Pancreas (tissue), 10 donors: ENCODE measurements at places on chromosomes 4 and X. TPM values are rescaled to one million over a fixed set of nuclear protein-coding genes. Genes with fewer than 3 reads are reported as not detected.
A peak's percentile ranks its signal among the peaks of the same experiment; 100 is the strongest.

The CXCL6 gene
- 10.7 TPM for total RNA-seq

The HTN3 gene
- not detected for total RNA-seq

The TEX13D gene
- total RNA-seq = not detected

The MAPK10 gene
- total RNA-seq = 10.0 TPM

The GPM6B gene
- 0.88 TPM for total RNA-seq

The APEX2 gene
- 6.5 TPM for total RNA-seq

The ENOPH1 gene
- total RNA-seq = 14.0 TPM

The MGARP gene
- total RNA-seq = not detected

The RHOXF2 gene
- not detected for total RNA-seq

The MCF2 gene
- 0.12 TPM for total RNA-seq

The CCNB3 gene
- total RNA-seq = 0.12 TPM

The AFF2 gene
- 0.64 TPM for total RNA-seq

GRCh38 chrX:106481341-106481740 is 130.4 kb upstream of the RADX start:
- DNase-seq = peak; percentile 7
- peaks cover 3% of the 10 kb centered on the region for H3K27me3 ChIP-seq
- no peak overlapping the region for H3K27ac ChIP-seq
- no peak overlapping the region for H3K4me3 ChIP-seq
- H3K4me1 ChIP-seq = no peaks in the 10 kb centered on the region

DNA sequence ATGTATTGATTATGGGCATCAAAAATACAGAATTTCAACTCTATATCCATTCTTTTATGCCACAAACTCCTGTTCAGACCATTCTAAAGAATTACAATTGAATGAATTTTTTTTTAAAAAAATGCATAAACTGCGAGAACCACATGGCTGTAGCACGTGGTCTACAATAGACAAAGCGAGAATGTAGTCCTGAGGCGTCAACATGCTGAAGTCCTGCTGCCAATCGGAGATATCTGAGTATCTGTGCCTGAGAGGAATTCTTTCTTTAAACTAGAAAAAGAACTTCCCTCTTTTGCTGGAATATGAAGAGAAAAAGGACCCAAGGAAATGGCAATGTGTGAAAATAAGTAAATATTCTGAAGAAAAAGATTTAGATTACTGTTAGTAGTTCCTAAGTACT is 105.7 kb downstream of the CDS1 start:
- H3K27ac ChIP-seq = no peak overlapping the region
- H3K36me3 ChIP-seq = peaks cover under 1% of the 10 kb centered on the region
- no peaks in the 10 kb centered on the region for H3K4me1 ChIP-seq
- DNase-seq = no peak

- H3K4me3 ChIP-seq = no peak overlapping the region
- no peak overlapping the region for H3K27ac ChIP-seq
- H3K36me3 ChIP-seq = no peaks in the 10 kb centered on the region
- no peak for DNase-seq
Measured at GRCh38 chr4:1735215-1735614, 13.9 kb downstream of the TACC3 start.

GRCh38 chr4:101347267-101347556 is at the start of gene PPP3CA:
TSS of gene PPP3CA (minus strand) at chr4:101347526.
- no peak for DNase-seq
- H3K36me3 ChIP-seq = no peaks in the 10 kb centered on the region
- peaks cover 4% of the 10 kb centered on the region for H3K4me1 ChIP-seq
- no peaks in the 10 kb centered on the region for H3K27me3 ChIP-seq
- peak within 1 kb of the TSS; percentile 98 for H3K27ac ChIP-seq

DNA sequence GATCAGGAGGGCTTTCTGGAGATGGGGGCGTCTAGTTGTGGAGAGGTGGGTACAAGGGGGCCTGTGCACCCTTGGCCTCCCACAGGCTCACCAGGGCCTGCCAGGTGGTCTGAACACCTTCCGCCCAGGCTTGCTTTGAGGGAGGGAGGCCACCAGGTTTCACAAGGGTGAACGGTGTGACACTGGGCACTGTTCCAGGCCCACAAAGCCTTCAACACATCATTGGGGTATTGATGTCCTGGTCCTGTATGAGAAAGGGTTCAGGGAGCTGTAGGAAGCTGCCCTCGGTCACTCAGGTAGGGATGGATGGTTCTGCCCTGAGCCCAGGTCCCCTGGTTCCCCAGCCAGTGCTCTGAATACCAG is 6.0 kb downstream of the HTRA3 start:
- no peak overlapping the region for H3K4me3 ChIP-seq
- H3K4me1 ChIP-seq = no peaks in the 10 kb centered on the region
- DNase-seq = peak; percentile 32
- no peak overlapping the region for H3K27ac ChIP-seq
- no peaks in the 10 kb centered on the region for H3K27me3 ChIP-seq

GRCh38 chr4:6351246-6352000 is 81.8 kb downstream of the WFS1 start:
- no peaks in the 10 kb centered on the region for H3K27me3 ChIP-seq
- DNase-seq = no peak
- H3K4me1 ChIP-seq = no peaks in the 10 kb centered on the region
- no peaks in the 10 kb centered on the region for H3K36me3 ChIP-seq

- no peak overlapping the region for H3K4me3 ChIP-seq
- H3K4me1 ChIP-seq = no peaks in the 10 kb centered on the region
- no peaks in the 10 kb centered on the region for H3K36me3 ChIP-seq
- no peaks in the 10 kb centered on the region for H3K27me3 ChIP-seq
- H3K27ac ChIP-seq = no peak overlapping the region
- no peak for DNase-seq
Measured at GRCh38 chr4:153408932-153409331, 57.2 kb upstream of the TMEM131L start.

DNA sequence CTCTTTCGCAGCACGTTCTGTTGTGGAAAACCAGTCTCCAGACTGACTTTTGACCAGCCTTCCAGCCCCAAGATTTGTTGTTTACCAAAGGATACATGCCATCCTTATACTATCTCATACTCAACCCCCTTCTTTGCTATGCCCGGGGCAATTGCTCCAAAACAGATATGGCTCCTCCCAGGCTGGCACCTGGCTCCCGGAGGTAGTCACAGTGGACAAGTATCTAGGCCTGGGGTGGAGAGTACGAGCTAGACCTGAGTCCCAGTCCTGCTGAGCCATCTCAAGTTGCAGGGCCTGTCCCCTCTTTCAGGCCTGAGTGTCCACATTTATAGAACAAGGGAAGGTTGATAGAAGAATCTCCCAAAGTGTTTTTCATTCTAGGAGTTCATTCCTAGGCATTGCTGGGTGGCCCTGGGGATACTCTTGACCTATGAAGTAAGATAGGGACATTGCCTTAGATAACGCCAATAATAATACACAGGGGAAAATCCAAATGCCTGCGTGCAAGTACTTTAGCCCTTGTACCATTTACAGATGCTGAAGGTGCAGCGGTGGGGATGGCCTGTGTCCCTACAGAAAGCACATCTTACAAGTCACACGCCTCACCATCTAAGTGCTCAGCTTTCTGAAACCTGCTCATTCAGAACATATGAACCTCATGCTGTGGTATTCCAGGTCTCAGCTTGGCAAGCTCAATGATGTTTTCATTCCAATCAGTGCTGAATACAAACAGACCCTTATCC is 136.7 kb upstream of the MAMLD1 start:
- no peaks in the 10 kb centered on the region for H3K36me3 ChIP-seq
- no peaks in the 10 kb centered on the region for H3K4me1 ChIP-seq
- H3K27me3 ChIP-seq = no peaks in the 10 kb centered on the region
- no peak overlapping the region for H3K27ac ChIP-seq
- no peak overlapping the region for H3K4me3 ChIP-seq
- DNase-seq = no peak

- no peak for DNase-seq
- no peaks in the 10 kb centered on the region for H3K36me3 ChIP-seq
- H3K4me3 ChIP-seq = no peak overlapping the region
- H3K27me3 ChIP-seq = no peaks in the 10 kb centered on the region
- H3K27ac ChIP-seq = no peak overlapping the region
- no peaks in the 10 kb centered on the region for H3K4me1 ChIP-seq
Measured at GRCh38 chrX:132858018-132858417, 100.4 kb downstream of the HS6ST2 start.

GRCh38 chr4:142778430-142778829 is 67.7 kb downstream of the INPP4B start:
- no peak overlapping the region for H3K4me3 ChIP-seq
- H3K27me3 ChIP-seq = no peaks in the 10 kb centered on the region
- no peak overlapping the region for H3K27ac ChIP-seq
- no peaks in the 10 kb centered on the region for H3K36me3 ChIP-seq

DNA sequence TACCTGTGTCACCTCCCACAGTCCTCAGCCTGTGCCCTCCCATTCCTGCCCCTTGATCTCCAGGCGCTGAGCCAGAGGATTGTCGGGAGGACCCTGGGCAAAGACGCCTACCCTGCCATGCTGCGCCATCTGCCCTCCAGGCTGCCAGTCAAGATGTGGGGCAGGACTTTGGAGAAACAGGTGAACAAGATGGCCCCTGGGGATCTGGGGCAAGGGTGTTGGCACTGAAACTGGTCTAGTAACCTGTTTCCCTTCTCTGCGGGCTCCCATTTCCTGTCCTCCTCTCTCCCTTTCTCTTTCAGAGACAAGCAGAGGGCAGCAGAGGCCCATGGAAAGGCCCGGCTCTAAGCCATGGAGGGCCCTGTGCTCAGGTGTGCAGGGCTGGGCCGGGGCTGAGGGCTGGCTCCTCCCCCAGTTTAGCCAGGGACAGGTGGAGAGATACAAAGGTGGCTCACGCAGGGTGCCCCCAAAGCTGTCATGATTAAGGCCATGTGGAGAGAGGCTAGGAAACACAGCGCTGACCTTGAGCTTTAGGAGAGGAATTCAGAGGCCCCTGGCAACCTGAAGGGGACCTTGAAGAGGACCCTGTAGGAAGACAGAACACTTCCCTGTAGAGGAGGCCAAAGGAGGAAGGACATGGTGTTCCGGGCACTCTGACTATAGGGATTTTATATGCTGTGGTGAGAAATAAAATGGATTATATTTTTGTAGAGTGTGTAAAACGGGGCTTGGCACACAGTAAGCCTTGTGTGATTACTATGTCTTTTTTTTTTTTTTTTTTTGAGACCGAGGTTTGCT is at the start of gene GLOD5:
Gene GLOD5 (plus strand): TSS at position 74 of the 798 bp plus-strand sequence. CDS start 44 bp downstream, at position 118.
- no peaks in the 10 kb centered on the region for H3K4me1 ChIP-seq
- peak; percentile 53 for DNase-seq
- no peak within 1 kb of the TSS for H3K4me3 ChIP-seq
- H3K36me3 ChIP-seq = no peaks in the 10 kb centered on the region

DNA sequence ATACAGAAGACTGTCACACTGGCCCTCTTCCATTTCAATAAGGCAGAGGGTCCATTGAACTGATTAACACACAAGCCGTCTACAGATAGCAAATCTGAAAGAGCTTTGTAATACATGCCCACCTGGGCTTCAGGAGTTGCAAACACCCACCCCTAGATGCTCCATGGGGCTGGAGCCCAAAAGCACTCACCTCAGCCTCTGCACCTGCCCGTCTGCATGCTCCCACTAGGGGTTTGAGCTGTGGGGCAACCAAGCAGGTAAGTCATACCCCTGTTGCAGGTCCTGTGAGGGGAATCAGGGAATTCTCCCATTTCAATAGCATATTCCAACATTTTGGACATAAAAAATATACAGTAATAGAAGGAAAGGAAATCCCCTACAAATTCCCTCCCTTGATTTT is 243.0 kb upstream of the KCNIP4 start:
- H3K4me1 ChIP-seq = no peaks in the 10 kb centered on the region
- no peaks in the 10 kb centered on the region for H3K36me3 ChIP-seq
- H3K4me3 ChIP-seq = no peak overlapping the region
- no peak for DNase-seq
- no peak overlapping the region for H3K27ac ChIP-seq
- H3K27me3 ChIP-seq = no peaks in the 10 kb centered on the region

DNA sequence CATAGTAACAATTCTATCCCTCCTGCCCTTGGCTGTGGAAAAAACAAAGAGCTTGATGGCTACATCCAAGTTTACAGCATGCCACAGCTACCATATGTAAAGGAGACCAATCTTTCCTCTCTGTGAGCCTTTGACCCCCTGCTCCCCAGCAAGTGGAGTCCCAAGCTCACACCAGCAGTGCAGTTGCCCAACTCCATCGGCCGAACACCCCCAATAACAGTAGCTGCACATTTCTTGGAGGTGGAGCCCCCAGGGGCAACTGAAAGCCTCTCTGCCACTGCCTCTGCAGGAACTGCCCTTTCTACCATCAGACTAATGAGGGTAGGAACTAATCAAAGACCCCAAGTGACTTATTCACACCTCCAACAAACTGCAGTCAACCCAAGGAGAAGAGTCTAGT is 81.0 kb upstream of the TCEAL2 start:
- H3K27me3 ChIP-seq = no peaks in the 10 kb centered on the region
- no peaks in the 10 kb centered on the region for H3K4me1 ChIP-seq
- H3K27ac ChIP-seq = no peak overlapping the region
- H3K4me3 ChIP-seq = no peak overlapping the region
- H3K36me3 ChIP-seq = no peaks in the 10 kb centered on the region

DNA sequence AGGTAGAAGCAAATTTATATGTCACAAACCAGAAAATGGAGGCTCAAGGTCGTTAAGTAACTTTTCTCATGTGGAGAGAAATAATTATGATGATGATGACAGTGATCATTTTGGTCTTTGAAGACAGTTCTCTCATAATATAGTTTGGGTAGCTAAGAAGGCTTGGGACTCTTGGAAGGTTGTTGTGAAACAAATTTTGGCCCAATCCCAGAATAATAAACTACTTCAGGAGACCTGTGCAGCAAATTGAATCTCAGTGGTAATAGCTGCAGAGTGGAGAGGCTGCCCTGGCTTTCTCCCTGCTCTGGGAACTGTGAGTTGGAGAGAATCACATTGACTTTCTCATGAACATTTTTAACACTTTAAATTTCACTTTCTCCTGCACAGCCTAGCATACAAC is 217.2 kb upstream of the BOD1L1 start:
- no peak overlapping the region for H3K27ac ChIP-seq
- no peaks in the 10 kb centered on the region for H3K36me3 ChIP-seq
- H3K4me3 ChIP-seq = no peak overlapping the region
- no peaks in the 10 kb centered on the region for H3K4me1 ChIP-seq

GRCh38 chrX:31845003-31845402 is 773.2 kb upstream of the FTHL17 start:
- H3K27ac ChIP-seq = no peak overlapping the region
- no peaks in the 10 kb centered on the region for H3K36me3 ChIP-seq
- no peak overlapping the region for H3K4me3 ChIP-seq
- H3K27me3 ChIP-seq = no peaks in the 10 kb centered on the region
- no peaks in the 10 kb centered on the region for H3K4me1 ChIP-seq

- H3K4me3 ChIP-seq = no peak overlapping the region
- no peak for DNase-seq
- H3K27ac ChIP-seq = no peak overlapping the region
Measured at GRCh38 chrX:47571215-47571614, 10.2 kb downstream of the ARAF start.

DNA sequence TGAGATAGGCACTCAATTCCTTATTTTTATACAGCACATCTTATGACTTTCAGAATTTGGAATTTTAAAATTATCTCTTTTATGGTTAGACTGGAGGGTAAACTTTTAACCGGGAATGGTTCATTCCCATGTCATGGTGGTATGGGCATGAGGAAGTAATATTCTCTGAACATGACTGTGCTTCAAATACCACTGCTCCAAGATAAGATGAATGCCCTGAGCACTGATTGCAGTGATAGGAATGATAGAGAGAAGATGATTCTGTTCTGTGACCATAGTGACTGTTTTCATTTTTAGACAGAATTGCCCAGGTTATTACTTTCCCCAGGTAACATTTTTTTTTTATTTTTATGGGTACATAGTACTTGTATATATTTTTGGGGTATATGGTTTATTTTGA is 187.4 kb downstream of the ATOH1 start:
- H3K4me3 ChIP-seq = no peak overlapping the region
- H3K27ac ChIP-seq = no peak overlapping the region
- H3K27me3 ChIP-seq = no peaks in the 10 kb centered on the region
- no peaks in the 10 kb centered on the region for H3K4me1 ChIP-seq

- no peaks in the 10 kb centered on the region for H3K27me3 ChIP-seq
- DNase-seq = no peak
- no peak overlapping the region for H3K27ac ChIP-seq
- H3K4me1 ChIP-seq = no peaks in the 10 kb centered on the region
- H3K4me3 ChIP-seq = no peak overlapping the region
Measured at GRCh38 chr4:7757501-7758471, 181.9 kb downstream of the AFAP1 start.
